ENCODE measurements at places on chromosomes 1 and 21. TPM values are rescaled to one million over a fixed set of nuclear protein-coding genes. Genes with fewer than 3 reads are reported as not detected.
A peak's percentile ranks its signal among the peaks of the same experiment; 100 is the strongest.

DENND2C gene
- total RNA-seq, result 0.35 TPM

TNFRSF14 gene
- total RNA-seq, result 106 TPM

L1TD1 gene
- not detected for total RNA-seq

ASCL5 gene
- total RNA-seq, result not detected

F13B gene
- not detected for total RNA-seq

TAS1R3 gene
- total RNA-seq, result 0.77 TPM

APCS gene
- total RNA-seq, result not detected

ZMPSTE24 gene
- total RNA-seq, result 23.3 TPM

GRCh38 chr1:182598296-182598695, 5.9 kb downstream of the RGS16 start:
- DNase-seq, result no peak

DNA sequence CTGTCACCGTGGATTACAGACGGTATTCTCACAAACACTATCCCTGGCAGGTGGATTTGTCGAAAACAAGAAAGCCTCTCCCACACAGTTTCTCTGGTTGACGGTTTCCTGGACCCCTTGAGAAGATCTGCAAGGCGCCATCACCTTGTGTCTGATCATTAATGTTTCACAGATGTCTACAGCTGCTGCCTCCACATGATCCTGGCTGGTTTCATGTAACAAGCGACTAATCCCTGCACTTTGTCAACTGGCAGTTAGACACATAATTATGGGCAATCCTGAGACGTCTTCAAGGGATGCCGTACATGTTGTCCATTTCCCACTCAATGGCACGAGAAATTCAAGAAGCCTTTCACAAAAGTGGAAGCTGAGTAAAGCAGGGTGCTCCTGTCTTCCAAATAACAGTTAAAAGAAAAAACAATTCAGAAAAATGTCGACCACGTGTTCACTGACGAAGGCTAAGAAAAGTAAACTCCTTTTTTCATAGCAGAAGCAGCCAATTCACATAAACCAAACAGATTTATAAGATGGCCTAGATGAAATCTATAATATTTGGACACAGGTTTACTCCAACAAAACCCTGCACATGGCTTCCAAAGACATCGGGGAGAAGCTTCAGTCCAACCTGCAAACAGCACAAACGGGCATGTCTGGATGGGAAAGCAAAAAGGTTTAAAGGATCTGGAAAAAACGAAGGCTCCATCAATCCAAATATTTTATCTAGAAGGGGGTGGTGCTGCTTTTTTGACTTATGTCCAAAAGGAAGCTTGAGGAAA, 52.2 kb downstream of the CAPZB start:
- no peak for DNase-seq

DNA sequence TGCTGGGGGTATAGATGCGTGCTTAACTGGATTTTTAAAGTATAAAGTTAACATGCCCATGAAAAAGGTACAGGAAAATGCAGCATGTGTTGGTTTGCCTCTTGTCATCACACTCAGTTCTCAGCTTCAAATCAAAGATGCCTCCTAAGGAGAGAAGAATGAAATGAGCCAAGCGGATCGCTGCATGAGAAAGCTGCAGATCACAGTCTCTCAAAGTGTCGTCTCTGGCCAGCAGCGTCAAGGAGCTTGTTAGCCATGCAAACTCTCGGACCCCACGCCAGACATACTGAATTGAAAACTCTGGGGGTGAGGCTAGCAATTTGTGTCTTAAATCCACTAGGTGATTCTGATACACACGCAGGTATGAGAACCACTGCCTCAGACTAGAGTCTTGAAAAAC, 297.2 kb downstream of the AJAP1 start:
- DNase-seq, result no peak

- no peak for DNase-seq
These were observed 24.7 kb downstream of the TFF3 start for GRCh38 chr21:42290505-42290904.

GRCh38 chr1:204258213-204259115, 44.7 kb upstream of the GOLT1A start:
- peak; percentile 44 for DNase-seq

- no peak for DNase-seq
These were observed 3.3 kb upstream of the LGALS8 start for GRCh38 chr1:236520445-236521005.

- DNase-seq, result no peak
These were observed 100.0 kb upstream of the EDEM3 start for GRCh38 chr1:184854496-184855140.

DNA sequence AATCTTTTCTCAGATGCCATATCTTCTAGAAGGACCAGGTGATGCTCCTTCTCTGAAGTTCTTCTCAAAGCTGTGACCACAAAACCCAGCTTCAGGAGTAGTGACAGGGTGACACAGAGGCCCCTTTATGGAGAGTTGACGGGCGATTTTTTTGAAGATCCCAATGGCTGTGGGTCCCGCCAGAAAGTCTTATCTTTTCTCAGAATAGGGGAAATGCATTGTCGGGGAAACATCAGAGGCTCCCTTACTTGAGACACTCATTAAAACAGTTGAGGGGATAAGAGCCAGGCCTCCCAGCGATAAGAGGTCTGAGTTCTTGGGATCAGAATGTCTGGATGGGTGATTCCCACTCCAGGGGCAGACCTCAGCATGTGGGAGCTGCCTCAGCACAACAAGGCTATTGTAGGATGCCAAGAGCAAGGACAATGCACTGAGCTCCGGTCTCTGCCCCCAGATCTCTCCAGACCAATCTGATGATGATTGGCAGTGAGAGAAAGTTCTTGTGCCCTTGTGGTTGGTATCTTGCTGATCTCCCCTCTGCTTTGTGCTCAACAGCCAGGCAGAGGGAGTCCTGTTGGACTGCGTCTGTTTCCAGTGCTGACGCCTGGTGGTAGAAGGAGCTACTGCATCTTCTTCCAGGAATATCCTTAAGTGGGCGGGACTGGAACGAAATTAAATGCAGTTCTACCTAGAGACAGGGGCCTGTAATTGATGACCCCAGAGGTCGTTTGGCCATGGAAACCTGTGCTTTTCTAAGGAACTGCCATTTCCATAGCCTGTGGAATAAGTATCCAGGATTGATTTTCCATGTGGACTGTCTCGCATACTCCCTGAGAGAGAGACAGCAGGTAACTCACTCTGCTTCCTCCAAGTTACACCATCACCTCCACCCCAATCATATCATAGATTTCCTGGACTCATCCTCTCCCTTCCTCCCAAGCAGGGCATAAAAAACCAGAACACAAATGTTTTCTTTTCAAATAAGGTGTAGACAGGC, 6.8 kb upstream of the ACKR1 start:
- DNase-seq, result peak; percentile 68

- no peak for DNase-seq
These were observed 76.0 kb upstream of the OLIG2 start for GRCh38 chr21:32949701-32950100.

DNA sequence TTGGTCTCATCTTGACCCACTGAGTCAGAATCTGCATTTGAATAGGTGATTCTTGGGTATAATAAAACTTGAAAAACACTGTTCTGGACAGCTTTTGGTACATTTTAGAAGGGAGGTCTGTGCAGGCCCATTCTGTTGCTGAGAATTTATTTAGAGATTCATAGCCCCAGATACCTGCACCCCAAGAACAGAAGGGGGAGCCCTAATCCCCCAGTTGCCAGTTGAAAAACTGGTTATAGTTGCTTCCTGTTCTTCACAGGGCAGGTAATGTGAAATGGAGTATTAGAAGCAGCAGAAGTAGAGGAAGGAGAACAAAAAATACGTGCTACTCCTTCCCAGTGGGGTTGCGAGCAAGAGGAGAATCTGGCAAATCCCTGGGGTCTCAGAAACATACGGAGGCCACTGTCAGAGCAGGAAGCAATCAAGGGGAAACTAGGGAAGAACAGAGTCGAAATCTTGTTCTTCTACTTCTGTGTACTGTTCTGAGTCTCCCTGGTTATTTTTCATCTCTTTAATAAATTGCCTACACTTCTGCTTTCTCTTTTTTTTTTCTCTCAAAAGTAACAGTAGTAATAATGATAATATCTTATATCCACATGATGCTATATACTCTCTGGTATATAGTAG, 4.6 kb upstream of the CLCA2 start:
- DNase-seq, result peak; percentile 71

GRCh38 chr1:72946903-72947499, 664.7 kb upstream of the NEGR1 start:
- no peak for DNase-seq

GRCh38 chr21:38351961-38352521, 95.2 kb downstream of the KCNJ15 start:
- no peak for DNase-seq

DNA sequence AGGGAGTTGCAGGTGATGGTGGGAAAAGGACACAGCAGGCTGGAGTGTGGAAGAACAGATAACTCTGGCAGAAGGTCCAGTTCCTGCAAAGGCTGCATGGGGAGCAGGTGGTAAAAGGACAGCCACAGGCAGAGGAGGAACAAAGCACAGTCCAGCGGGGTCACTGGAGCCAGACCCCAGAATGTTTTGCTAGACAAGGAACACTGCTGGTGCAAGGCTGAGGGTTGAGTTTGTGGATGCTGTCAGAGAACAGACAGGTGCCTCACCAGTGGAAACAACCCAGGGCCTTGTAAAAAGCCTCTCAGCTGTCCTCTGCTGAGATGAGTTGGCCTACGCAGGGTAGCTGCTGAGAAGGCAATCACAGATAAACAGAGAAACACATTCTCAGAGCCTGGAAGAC, 101.7 kb downstream of the SSBP3 start:
- no peak for DNase-seq

DNA sequence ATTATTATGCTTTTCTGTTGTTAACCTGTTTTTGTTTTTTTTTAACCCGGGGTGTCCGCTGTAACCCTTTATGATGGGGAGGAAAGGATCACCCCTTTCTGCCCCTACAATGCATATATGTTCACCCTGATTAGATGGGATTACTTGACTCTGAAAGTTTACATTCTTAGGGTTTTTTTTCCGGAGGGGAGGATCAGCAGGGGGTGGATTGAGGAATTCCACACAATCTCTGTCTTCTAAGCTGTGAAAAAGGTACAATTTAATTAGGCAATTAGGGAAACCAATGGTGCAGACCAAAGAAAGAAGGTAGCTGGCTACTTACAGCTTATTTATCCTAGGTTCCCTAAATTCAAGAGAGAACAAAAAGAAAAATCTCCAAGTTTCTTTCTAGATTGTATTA, 58.3 kb downstream of the EDEM3 start:
- DNase-seq, result no peak

GRCh38 chr1:227893949-227894721, 53.6 kb downstream of the WNT9A start:
- DNase-seq, result peak; percentile 32

- DNase-seq, result peak; percentile 45
These were observed at the start of gene HES4 for GRCh38 chr1:999725-1000356. HES4 (minus strand) TSS chr1:1000097; CDS start chr1:999973, 124 bp downstream.

DNA sequence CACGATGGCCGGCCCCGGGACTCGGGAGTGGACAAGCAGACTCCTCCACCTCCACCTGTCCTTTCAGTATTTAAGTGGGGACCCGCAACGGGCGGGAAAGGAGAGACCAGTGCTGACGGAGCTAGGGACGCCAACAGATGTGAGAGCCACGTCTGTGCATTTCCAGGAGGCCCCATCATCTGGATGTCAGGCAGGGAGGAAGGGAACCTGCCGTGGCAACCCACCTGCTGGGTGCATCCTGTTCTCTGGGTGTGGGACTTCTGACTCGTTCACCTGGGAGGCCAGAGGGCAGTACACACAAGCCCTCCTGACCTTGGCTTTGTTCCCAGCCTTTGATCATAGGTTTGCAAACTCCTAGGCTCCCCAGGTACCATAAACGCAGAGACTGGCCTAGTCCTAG, 5.6 kb upstream of the PCBP3 start:
- DNase-seq, result peak; percentile 30

DNA sequence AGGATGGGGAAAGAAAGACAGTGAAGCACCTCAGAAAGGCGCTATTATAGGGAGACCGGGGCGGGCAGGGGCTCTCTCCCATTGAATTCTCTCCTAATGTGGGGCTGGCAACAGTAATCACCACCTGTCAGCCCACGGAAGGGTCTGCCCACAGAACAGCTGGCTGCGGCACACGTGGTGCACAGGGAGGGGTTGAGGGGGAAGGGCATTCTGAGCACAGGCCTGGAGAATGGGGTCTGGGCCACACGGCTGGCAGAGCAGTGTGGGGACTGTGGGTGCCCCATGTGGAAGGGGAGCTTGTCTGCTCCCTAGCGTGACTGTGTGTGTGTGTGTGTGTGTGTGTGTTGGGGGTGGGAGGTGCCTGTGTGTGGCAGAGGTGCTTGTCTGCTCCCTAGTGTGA, 4.1 kb downstream of the OLFML3 start:
- no peak for DNase-seq

DNA sequence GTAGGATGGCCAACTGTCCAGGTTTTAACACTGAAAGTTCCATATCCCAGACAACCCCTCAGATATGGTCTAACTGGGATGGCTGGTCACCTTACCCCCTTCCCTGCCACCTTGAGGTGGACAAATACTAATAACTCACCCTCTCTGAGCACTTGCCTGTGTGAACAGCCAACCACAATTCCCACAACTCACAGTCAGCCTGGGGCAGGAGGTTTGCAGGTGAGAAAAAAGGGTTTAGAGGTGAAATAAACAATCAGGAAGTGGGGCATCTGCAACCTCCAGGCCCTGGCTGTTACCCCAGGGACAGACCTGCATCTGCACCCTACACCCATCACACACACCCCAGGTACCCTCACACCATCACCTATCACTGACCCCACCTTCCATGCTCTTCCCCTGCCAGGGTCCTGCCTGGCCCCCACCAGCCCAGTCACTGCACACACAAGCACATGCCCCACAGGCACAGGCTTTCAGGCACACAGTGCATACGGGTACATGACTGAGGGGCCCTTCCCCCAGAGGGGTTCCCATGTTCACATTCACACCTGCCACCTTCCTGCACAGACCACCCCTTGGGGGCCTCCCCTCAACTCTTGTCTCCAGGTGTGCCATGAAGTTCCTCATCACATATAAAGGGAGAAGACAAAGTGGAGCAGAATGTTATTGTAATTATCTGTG, 679.5 kb downstream of the MATN1 start:
- no peak for DNase-seq

DNA sequence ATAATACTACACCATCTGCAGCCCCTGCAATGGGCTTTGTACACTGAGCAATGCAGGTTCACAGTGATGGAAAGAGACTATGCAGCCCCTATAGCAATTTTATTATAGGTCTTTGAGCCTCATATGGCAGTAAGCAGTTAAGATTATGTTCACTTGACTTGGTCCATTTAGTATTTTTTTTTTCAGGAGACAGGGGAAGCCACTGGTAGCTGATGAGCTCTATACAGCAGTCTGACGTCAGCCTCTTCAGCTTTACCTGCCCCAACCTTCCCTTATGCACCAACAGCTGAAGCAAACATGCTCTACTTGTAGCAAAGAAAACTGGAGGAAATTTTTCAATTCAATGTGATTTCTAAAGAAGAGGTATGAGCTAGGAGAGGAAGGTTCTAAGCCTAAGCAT, 32.2 kb downstream of the AIDA start:
- no peak for DNase-seq

All from activated CD8-positive, alpha-beta memory T cell treated with anti-CD3 and anti-CD28 coated beads, Interleukin-2, amount 10 ng/mL, durations not matched to agents 7 days and 5 days (primary cell).